Stimulated activated CD8-positive, alpha-beta memory T cell treated with anti-CD3 and anti-CD28 coated beads, Interleukin-15, amount 100 ng/mL, for 4 hours (primary cell): ENCODE measurements at places on chromosomes 12 and 14.

- no peak for DNase-seq
These were observed 6.2 kb downstream of the DUSP6 start for GRCh38 chr12:89345830-89346740.

GRCh38 chr14:100127853-100128455 lies 31.5 kb downstream of the DEGS2 start:
- DNase-seq = no peak

DNA sequence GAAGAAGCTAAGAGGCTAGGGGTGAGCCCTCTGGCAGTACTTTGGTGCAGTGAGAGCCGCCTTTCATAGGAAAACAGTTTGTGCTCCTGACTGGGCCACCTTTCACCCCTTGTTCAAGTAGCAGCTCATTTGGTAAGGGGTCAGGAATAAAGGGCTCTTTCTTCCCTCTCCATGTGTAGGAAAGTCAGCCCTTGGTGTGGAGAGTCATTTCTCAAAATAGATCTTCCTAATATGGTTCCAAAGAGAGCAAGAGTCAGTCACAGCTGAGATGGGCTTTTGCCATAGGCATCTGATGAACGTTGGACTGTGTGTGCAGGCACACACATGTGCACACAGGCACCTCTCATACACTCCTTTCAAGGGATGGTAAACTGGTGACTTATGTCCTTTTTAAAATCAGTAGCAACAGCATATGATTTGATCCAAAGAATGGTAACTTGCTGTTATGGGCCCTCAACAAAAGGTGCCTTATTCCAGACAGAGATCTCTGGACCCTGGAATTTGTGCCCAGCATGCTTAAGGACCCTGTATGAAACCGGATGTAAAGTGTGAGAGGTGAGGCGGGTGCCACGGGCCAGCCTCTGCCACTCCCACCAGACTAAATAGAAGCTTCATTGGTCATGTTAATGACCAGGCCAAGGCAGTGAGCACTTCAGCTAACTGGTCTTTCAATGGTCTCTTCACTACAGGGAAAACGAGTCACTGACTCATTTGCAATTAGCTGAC lies 16.7 kb upstream of the RIC8B start:
- DNase-seq = no peak

GRCh38 chr12:106248312-106248845 lies 559 bp upstream of the CKAP4 start:
- no peak for DNase-seq

DNA sequence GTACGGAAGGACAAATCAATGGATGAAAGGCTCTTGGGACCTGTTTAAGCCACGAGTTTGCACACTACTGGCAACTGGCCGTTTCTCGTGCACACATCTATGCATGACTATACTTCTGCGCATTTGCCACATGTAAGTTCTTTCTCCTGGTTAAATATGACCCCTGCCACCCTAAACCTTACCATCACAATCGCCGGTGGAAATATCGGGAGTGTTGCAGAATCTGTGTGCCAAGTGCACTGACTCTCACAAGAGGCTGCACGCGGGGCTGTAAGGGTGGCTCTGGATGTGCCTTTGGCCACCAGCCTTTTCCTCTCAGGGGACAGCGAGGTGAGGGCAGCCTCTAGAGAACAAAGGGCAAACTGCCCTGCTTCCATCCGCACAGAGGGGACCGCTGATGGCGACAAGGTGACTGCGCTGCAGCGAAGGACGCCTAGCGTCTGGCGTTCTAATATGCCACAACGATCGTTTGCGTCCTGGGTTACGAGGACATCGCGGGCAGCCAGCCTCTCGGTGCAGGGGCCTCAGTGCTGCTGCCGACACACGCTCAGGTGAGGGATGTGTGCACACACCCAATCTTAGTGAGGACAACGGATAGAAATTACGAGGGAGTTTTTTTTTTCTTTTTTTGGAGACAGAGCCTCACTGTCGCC lies 232.2 kb downstream of the PCNX1 start:
- no peak for DNase-seq

DNA sequence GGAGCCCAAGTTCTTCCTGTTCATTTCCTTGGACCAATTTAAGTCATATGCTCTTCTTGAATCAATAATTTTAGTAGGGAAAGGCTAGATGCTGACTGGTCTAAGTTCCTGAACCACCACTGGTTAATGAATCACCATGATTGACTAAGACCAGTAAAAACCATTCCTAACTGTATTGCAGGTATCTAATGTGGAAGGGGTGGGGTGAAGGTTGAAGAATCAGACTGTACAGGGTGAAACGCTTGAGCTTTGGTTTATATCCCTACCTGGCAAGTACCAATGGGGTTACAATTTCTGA lies 100.1 kb downstream of the DYRK2 start:
- no peak for DNase-seq

GRCh38 chr12:50882563-50882962 lies 39.8 kb downstream of the TMPRSS12 start:
- DNase-seq = no peak

DNA sequence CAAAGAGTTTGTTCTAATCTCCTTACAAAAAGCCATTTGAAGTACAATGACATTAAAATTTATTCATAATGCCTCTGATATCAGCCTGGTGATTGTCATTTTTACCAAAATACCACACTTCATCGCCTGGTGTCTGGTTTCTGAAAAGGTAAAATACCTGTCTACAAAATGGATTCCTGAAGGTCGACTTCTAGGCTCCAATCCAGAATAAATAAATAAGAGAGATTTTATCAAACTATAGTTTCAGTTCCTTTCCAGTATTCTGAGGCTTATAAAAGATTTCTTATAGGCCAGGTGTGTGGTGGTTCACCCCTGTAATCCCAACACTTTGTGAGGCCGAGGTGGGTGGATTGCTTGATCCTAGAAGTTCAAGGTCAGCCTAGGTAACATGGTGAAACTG lies 340.7 kb downstream of the SLC16A7 start:
- no peak for DNase-seq

- DNase-seq = no peak
These were observed 143.7 kb downstream of the AKAP6 start for GRCh38 chr14:32472512-32473463.

- no peak for DNase-seq
These were observed 278.9 kb downstream of the DPF3 start for GRCh38 chr14:72614891-72615415.

- DNase-seq = no peak
These were observed 14.8 kb upstream of the ETNK1 start for GRCh38 chr12:22610131-22610530.

- DNase-seq = no peak
These were observed 1.4 kb downstream of the TMTC1 start for GRCh38 chr12:29782285-29782870.

GRCh38 chr14:32201193-32201815 lies 541 bp upstream of the RNU6-7 start:
- DNase-seq = peak; percentile 40

DNA sequence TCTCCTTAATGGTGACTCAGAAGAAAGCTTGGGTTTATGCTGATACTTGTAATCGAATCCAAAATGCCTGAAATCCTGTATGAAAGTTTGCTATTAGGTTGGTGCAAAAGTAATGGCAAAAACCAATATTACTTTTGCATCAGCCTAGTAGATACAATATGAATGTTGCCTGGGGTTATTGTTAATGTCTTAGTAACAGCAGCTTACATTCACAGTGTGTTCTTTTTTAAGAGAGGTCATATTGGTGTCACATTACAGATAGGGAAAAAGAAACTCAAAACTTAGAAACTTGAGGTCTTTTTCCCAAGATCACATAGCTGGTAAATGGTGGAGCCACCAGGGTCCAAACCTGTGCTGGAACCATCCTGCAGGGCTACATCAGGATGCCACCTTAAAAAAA lies 25.2 kb downstream of the SRGAP1 start:
- no peak for DNase-seq

GRCh38 chr12:38477340-38478090 lies 160.9 kb downstream of the ALG10B start:
- DNase-seq = no peak

- no peak for DNase-seq
These were observed 6.2 kb downstream of the TC2N start for GRCh38 chr14:91861091-91861490.

DNA sequence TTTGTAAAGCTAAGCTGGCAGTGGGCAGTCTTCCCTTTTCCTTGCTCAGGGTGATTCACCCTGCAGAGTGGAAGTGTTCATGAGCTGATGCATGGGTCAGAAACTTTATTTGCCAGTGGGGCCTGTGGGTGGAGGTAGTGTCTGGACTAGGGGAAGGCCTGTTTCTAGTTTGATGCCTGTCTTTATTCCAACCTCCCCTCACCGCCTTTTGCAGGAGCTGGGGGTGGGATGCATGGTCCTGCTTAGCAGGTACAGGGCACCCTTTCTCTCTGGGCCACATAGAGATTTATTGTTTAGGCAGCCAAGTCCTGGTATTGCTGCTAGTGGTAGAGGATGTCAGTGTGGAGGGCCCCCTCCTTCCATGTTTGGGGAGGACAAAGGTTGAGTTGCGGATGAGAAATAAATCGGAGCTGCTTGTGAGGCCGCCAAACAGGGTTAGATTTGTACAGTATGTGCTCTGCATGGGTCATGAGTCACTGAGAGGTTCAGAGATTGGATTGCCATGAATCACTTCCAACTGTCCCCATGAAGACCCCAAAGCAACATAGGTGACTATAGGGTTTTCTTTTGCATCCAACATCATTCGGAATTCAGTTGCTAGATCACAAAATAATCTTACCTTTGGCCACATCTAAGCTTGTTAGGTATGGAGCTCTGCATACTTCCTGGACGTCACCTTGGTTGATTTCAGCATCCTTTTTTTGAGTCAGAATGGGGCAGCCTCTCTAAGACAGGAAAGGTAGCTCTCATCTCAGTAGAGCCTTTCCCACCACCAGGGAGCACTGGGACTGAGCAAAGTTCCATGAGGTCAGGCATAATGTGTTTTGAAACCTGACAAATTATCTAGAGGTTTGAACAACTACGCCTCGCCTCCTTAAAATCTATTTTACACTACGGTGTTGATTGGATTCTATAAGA lies 8.8 kb downstream of the SMOC1 start:
- no peak for DNase-seq
